ENCODE measurements at places on chromosomes 7 and 10. TPM values are rescaled to one million over a fixed set of nuclear protein-coding genes. Genes with fewer than 3 reads are reported as not detected.

GRID2IP gene
- polyA plus RNA-seq, result 0.11 TPM

IFIT1B gene
- not detected for polyA plus RNA-seq

SPDYE6 gene
- polyA plus RNA-seq, result not detected

COL13A1 gene
- 4.0 TPM for polyA plus RNA-seq

HOXA3 gene
- 6.3 TPM for polyA plus RNA-seq

CUBN gene
- 31.6 TPM for polyA plus RNA-seq
